ENCODE measurements at places on chromosomes 13 and 19. TPM values are rescaled to one million over a fixed set of nuclear protein-coding genes. Genes with fewer than 3 reads are reported as not detected.
A peak's percentile ranks its signal among the peaks of the same experiment; 100 is the strongest.

- no peaks in the 10 kb centered on the region for H3K36me3 ChIP-seq
- no peak for DNase-seq
- no peaks in the 10 kb centered on the region for H3K4me1 ChIP-seq
- no peak overlapping the region for H3K27ac ChIP-seq
- no peaks in the 10 kb centered on the region for H3K27me3 ChIP-seq
- no peak overlapping the region for H3K4me3 ChIP-seq
Observed at GRCh38 chr19:48175578-48175977, 5.1 kb downstream of the ZSWIM9 start.

DNA sequence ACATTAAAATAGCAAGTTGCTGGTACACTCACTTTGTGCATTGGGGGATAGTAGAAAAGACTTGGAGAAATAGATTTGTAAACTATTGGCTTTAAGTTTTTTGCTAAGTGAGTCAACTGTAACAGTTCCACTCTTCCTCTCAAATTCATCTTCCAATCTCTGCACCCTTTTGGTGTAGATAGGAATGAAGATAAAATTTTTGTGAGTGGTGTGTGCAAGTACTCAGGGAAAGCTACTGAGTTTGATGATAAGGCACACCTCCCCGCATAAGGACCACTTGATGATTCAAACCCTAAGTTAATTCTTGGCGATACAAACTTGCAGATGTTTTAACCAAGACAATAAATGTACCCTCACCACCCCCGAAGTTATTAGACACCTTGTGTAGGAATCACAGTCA, 168.3 kb upstream of the SLITRK1 start:
- H3K4me3 ChIP-seq = no peak overlapping the region
- no peaks in the 10 kb centered on the region for H3K4me1 ChIP-seq
- H3K27ac ChIP-seq = no peak overlapping the region
- no peaks in the 10 kb centered on the region for H3K27me3 ChIP-seq
- H3K36me3 ChIP-seq = no peaks in the 10 kb centered on the region

DNA sequence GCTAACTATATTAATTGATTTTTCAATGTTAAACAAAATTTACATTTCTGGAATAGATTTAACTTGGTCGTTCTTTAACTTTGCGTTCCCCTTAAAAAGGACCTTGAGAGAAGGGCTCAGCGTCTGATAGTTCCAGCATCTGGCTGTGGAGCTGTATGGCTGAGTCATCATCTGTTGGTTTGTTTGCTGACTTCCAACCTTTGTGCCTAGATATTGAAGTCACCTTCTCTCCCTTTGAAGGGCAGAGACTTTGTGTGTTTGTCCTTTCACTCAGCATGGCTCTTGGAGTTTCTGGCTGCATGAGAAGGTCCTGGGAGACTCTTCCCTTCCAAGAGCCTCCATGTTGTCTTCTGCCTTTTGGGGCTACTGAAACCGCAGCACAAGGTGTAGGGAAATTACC, 16.6 kb upstream of the IRS2 start:
- H3K27me3 ChIP-seq = no peaks in the 10 kb centered on the region
- no peaks in the 10 kb centered on the region for H3K4me1 ChIP-seq
- no peak overlapping the region for H3K27ac ChIP-seq
- no peaks in the 10 kb centered on the region for H3K36me3 ChIP-seq
- no peak for DNase-seq

DNA sequence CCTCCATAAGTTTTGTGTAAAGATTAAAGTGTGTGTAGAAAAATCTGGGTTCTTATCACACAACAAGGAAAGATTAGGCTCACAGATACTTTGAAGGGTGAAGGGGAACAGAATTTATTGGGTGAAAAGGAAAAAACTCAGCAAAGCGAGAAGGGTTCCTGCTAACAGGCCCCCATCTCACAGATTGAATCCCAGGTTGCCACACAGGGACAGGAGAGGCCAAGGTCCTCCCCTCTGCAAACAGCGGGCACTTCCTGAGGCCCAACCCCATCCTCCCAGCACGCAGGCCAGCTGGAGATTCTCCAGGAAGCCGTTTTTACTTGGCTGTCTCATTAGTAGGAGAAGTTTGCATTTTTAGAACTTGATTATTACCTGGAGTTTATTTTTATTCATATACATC, 15.2 kb upstream of the ERCC5 start:
- H3K4me3 ChIP-seq = no peak overlapping the region

GRCh38 chr13:79285159-79285558, 120.9 kb downstream of the RBM26 start:
- no peaks in the 10 kb centered on the region for H3K4me1 ChIP-seq
- no peak overlapping the region for H3K4me3 ChIP-seq

DNA sequence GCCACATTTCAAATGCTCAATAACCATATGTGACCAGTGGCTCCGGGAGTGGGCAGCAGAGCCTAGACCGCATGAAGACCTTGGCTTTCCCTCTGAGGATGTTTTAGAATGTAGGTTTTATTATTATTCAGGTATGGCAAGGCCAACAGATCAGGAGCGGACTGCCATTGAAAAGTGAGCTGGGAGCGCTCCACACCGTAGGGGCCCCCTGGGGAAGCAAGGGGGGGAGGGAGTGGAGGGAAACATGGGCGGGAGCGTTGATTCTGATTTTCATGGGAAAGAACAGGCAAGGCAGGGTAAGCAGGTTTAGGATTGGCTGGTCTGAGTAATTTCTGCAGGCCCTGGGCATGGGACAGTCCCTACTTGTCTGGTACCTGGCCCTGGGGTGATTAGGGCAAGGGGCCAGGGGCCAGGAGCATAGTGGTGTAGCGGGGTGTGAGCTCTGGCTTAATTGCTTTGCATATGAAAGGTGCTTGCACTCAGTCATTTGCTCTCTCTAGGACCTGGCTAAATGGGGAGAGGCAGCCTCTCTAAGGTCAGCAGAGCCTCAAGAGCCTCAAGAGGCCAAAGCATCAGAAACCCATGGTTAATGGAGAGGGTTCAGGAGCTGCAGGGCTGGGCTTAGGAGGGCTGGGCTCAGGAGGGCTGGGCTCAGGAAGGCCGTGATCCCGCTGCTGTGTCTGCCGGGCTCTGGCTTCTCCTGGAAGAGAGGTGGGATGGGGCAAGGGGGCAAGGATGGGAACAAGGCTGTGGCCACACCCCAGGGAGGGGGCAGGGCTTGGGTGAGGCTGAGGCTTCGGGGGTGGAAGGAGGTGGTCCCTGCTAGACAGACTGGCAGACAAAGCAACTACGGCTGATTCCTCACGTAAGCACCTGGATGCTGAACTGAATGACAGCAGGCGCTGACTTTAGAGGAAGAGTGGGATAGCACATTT, 82.0 kb upstream of the WASF3 start:
- H3K27ac ChIP-seq = no peak overlapping the region
- H3K4me3 ChIP-seq = peak overlapping the region; percentile 49
- no peaks in the 10 kb centered on the region for H3K4me1 ChIP-seq

Gene NXNL1
- total RNA-seq = 0.44 TPM

DNA sequence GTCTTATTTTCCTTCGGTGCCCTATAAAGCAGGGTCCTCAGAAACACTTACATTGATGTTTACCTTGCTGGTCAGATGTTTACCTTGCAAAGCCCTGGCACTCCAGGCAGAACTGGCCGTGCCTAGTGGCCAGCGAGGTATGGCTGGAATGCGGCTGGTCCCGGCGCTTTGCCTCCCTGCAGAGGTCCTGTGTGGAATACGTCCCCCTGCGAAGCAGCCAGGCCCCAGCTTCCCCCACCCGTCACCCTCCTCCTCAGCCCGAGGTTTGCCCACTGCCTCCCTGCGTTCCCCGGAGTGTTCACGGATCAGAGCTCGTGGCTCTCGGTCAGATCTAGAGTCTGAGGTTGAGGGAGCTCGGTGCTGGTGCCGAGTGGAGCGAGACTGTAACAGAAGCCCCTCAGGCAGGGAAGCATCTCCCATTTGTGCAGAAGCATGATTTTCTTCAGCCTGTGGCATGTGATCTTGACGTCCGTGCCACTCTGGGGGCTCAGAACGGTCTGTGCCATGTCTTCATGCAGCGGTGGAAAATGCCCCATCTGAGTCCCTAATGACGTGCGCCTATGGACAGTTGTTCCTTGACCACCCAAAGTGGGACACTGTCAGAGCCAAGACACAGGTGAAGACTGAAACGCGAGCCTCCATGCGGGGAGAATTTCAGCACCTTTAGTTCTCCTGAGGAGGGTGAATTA, 54.8 kb upstream of the SOX1 start:
- no peaks in the 10 kb centered on the region for H3K4me1 ChIP-seq
- no peak overlapping the region for H3K27ac ChIP-seq
- H3K36me3 ChIP-seq = no peaks in the 10 kb centered on the region
- no peak overlapping the region for H3K4me3 ChIP-seq
- H3K27me3 ChIP-seq = no peaks in the 10 kb centered on the region

Gene LAMP1
- total RNA-seq = 131 TPM

- no peak for DNase-seq
- H3K36me3 ChIP-seq = no peaks in the 10 kb centered on the region
- H3K27me3 ChIP-seq = no peaks in the 10 kb centered on the region
- H3K27ac ChIP-seq = no peak overlapping the region
- no peak overlapping the region for H3K4me3 ChIP-seq
Observed at GRCh38 chr13:49649963-49650312, 21.6 kb downstream of the ARL11 start.

Gene PTPRS
- total RNA-seq = 446 TPM

- H3K27ac ChIP-seq = no peak overlapping the region
- H3K27me3 ChIP-seq = no peaks in the 10 kb centered on the region
- no peak overlapping the region for H3K4me3 ChIP-seq
- peaks cover 7% of the 10 kb centered on the region for H3K4me1 ChIP-seq
- DNase-seq = no peak
Observed at GRCh38 chr13:113022745-113023574, 53.9 kb downstream of the MCF2L start.

Gene IGFLR1
- total RNA-seq = 11.6 TPM

DNA sequence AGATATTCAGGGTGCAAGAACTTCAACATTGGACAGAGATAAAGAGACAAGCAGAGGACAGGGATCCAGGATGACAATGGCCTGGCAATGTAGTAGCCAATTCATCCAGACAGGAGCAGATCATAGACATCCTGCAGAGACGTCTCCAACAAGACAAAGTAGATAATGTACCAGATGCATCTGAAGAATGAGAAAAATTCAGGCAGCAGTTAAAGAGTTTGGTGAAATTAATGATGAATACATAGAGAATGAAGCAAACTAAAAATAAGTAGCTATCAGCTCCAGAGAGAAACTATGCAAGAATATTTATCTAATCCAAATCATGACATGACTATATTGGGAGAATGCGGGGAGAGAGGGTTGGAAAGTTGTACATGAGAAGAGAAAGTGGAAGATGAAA, 278.4 kb upstream of the DACH1 start:
- H3K36me3 ChIP-seq = no peaks in the 10 kb centered on the region
- no peak for DNase-seq
- no peaks in the 10 kb centered on the region for H3K27me3 ChIP-seq
- no peaks in the 10 kb centered on the region for H3K4me1 ChIP-seq
- no peak overlapping the region for H3K27ac ChIP-seq

Gene FBN3
- total RNA-seq = not detected

GRCh38 chr19:41352609-41353465, 885 bp downstream of the TGFB1 start:
- DNase-seq = peak; percentile 49
- peaks cover 5% of the 10 kb centered on the region for H3K36me3 ChIP-seq
- peak overlapping the region; percentile 64 for H3K27ac ChIP-seq

DNA sequence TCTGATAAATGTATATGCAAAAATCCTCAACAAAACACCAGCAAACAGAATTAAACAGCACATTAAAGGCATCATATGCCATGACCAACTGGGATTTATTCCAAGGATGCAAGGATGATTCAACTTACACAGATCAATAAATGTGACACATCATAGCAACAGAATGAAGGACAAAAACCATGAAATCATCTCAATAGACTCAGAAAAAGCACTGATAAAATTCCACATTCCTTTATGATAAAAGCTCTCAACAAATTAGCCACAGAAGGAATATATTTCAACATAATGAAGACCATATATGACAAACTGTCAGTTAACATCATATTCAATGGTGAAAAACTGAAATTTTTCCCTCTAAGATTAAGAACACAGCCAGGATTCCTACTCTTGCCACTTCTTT, 691.6 kb downstream of the DIAPH3 start:
- DNase-seq = no peak
- H3K4me1 ChIP-seq = no peaks in the 10 kb centered on the region
- no peak overlapping the region for H3K27ac ChIP-seq
- H3K36me3 ChIP-seq = no peaks in the 10 kb centered on the region
- H3K27me3 ChIP-seq = no peaks in the 10 kb centered on the region

DNA sequence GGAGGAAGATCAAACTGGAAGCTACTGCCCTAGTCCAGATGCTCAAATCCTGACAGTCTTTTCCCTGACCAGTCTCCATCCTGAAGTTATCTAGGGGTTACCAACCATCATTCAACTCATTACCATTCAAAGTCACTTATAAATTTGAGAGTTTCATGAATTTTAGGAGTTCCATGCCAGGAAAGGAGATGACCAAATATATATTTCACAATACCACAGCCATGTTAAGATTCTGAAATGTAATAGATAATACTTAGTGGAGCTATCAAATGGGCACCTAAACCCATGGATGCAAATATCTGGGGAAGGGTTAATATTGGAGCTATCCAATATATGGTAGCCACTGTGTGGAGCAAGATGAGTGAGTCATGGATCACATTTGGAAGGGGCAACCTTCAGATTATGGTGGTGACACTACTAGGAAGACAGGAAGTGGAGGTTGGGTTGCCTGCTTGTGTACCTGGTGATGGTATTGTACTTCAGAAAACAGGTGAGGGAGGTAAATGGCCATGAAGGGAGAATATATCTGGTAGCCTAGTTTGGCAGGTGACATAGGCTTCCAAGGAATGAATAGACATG, 18.7 kb downstream of the ZNF586 start:
- no peak for DNase-seq
- H3K36me3 ChIP-seq = no peaks in the 10 kb centered on the region

Gene STOML3
- total RNA-seq = not detected

Gene SERP2
- 13.1 TPM for total RNA-seq

Gene CTXN1
- 0.66 TPM for total RNA-seq

GRCh38 chr13:26445092-26445491, 112.4 kb upstream of the WASF3 start:
- H3K27ac ChIP-seq = no peak overlapping the region
- H3K4me3 ChIP-seq = no peak overlapping the region
- no peaks in the 10 kb centered on the region for H3K27me3 ChIP-seq
- no peaks in the 10 kb centered on the region for H3K4me1 ChIP-seq
- H3K36me3 ChIP-seq = no peaks in the 10 kb centered on the region
- DNase-seq = no peak

- no peaks in the 10 kb centered on the region for H3K27me3 ChIP-seq
- no peaks in the 10 kb centered on the region for H3K36me3 ChIP-seq
- H3K4me1 ChIP-seq = no peaks in the 10 kb centered on the region
- no peak for DNase-seq
- no peak overlapping the region for H3K4me3 ChIP-seq
- H3K27ac ChIP-seq = no peak overlapping the region
Observed at GRCh38 chr13:111667757-111668156, 347.3 kb downstream of the TEX29 start.

- H3K4me1 ChIP-seq = no peaks in the 10 kb centered on the region
- DNase-seq = no peak
- no peaks in the 10 kb centered on the region for H3K27me3 ChIP-seq
- no peak overlapping the region for H3K4me3 ChIP-seq
- H3K27ac ChIP-seq = no peak overlapping the region
- H3K36me3 ChIP-seq = no peaks in the 10 kb centered on the region
Observed at GRCh38 chr19:28715157-28715556, 497.8 kb downstream of the UQCRFS1 start.

Measured in tibial nerve (tissue), 4 donors.